ENCODE measurements at places on chromosomes 16 and 17.

DNA sequence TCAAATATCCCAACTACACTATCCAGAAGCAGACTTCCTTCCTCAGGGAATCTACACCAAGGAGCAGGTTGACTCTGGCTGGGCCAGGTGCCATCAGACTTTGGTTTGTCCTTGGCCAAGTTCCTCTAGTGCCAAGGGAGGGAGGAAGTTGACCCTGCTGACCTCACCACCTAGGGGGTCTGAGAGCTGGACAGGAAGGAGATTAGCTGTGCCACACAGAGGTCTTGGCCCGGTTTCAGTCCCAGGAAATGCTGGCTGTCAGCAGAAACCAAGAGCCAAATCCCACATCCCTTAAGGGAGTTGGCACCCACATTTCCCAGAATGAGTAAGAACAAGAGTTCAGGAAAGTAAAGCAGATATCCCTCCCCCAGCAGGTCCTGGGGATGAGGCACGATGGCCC lies 178.2 kb downstream of the SALL1 start:
- DNase-seq = no peak

DNA sequence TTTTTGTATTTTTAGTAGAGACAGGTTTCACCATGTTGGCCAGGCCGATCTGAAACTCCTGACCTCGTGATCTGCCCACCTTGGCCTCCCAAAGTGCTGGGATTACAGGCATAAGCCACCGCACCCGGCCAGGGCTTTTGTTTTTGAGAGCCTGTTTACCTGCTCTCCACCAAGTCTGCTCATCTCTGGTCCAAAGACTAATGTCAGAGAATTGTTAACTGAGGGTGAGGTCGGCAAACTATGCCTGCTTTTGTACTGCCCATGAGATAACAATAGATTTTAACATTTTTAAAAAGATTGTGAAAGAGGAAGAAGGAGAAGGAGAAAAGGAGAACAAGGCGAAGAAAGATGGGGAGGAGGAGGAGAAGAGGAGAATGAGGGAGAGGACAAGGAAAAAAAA lies 26.0 kb downstream of the TMEM238L start:
- DNase-seq = no peak

- no peak for DNase-seq
Measured at GRCh38 chr16:88303405-88303804, 79.4 kb upstream of the ZNF469 start.

DNA sequence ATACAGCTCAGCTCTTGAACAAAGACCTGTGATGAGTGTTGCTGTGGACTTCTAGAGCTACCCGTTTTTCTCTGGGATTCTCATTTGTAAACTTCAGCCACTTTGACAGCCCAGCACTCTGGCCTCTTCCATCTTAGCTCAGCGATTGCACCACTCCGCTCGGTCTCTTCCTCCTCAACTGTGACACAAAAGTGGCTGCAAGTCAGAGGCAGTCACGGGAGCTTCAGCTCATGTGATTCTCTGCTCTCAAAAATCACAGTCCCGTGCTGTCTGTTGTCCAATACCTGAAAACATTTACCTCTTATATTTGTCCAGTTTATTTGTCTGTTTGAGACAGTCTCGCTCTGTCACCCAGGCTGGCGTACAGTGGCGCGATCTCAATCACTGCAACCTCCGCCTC lies 75.7 kb upstream of the DNAH17 start:
- no peak for DNase-seq

DNA sequence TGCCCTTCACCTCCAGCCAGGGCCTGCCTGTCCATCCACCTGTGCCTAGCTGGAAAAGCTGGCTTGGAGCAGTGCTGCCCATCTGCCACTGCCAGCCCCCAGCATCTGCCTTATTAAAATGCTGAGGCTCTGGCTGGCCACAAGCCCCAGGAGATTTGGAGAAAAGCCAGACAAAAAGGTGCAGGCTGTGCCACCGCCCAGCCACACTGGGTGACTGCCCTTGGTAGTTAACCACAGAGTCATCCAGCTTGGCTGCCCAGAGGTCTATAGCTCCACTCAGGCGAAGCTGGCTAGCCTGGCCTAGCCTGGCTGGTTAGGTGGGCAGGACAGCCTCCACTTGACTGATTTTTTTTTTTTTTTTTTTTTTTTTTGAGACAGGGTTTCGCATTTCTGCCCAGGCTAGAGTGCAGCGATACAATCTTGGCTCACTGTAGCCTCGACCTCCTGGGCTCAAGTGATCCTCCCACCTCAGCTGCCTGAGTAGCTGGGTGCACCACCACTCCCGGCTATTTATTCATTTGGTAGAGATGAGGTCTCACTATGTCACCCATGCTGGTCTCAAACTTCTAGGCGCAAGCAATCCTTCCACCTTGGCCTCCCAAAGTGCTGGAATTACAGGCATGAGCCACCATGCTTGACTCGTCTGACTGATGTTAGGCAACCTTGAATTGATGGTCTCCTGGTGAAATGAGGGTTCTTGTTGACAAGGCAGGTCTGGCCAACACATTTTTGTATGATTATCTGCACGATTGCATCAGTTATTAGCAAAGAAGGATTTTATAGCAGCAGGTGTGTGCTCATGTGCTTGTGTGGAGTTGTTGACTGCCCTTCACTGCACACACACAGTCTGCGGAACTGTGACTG lies 103.8 kb downstream of the RAB11FIP4 start:
- no peak for DNase-seq

- no peak for DNase-seq
Measured at GRCh38 chr16:3086596-3087242, 12.4 kb downstream of the ZSCAN10 start.

GRCh38 chr16:27226476-27226875 lies 23.1 kb downstream of the KDM8 start:
- no peak for DNase-seq

- DNase-seq = no peak
Measured at GRCh38 chr16:69932228-69932627, 18.9 kb upstream of the CLEC18A start.

- DNase-seq = no peak
Measured at GRCh38 chr17:19304751-19305150, 57.8 kb downstream of the B9D1 start.

DNA sequence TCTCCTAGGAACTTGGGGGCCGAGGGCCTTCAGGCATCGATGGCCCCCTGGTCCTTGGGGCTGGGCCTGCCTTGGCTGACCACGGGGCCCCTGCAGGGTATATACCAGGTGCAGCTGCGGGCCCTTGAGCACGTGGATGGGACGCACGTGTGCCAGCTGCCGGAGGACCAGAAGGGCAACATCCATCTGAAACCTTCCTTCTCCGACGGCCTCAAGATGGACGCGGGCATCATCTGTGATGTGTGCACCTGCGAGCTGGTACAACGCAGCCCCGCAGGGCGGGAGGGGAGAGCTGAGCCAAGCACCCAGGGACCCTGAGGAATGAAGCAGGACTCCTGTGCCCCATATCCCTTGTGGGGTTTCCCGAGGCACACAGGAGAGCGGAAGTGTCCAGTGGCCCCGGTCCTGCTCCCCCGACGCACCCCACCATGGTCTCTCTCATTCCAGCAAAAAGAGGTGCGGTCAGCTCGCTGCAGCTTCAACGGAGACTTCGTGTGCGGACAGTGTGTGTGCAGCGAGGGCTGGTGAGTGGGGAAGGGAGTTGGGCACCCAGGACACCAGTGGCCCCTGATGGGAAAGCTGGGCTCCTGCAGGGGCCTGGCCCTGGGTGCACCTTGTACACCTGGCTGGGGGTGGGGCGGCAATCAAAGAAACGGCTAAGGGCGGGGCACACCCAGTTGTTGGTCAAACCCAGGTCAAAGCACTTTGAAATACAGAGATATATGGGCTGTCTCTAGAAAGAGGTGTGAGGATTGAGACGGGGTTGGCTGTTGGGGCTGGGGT lies 10.6 kb downstream of the ITGB4 start:
- DNase-seq = no peak

DNA sequence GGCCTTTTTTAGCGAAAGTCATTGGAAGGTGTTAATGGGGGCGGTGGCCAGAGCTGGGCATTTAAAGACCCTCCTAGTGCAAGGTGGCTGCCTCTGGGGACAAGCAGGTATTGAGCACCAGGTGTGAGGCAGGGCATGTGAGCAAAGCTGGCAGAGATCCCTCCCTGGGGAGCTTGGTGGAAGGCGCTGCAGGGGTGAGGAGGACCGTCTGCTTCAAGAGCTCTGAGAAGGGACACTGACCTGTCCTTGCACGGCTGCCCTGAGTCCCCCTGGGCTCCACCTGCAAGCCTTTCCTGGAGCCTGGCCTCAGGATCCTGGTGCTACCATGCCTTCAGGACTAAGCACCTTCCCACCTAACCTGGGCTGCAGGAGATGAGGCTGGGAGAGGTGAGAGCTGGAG lies 127.0 kb upstream of the CIBAR2 start:
- no peak for DNase-seq

GRCh38 chr16:2706611-2707311 lies 13.3 kb downstream of the PRSS27 start:
- no peak for DNase-seq

- peak; percentile 44 for DNase-seq
Measured at GRCh38 chr17:57284984-57285646, 28.8 kb downstream of the MSI2 start.

- DNase-seq = no peak
Measured at GRCh38 chr17:79801156-79802038, 4.5 kb upstream of the CBX8 start.

GRCh38 chr17:61462719-61463315 lies 10.6 kb downstream of the TBX4 start:
- no peak for DNase-seq

- DNase-seq = no peak
Measured at GRCh38 chr17:67490471-67490870, 113.4 kb downstream of the PITPNC1 start.

- DNase-seq = peak; percentile 95
Measured at GRCh38 chr17:2711608-2712299, at the start of gene CLUH. CLUH (minus strand) TSS chr17:2711764; CDS start chr17:2711661, 103 bp downstream.

DNA sequence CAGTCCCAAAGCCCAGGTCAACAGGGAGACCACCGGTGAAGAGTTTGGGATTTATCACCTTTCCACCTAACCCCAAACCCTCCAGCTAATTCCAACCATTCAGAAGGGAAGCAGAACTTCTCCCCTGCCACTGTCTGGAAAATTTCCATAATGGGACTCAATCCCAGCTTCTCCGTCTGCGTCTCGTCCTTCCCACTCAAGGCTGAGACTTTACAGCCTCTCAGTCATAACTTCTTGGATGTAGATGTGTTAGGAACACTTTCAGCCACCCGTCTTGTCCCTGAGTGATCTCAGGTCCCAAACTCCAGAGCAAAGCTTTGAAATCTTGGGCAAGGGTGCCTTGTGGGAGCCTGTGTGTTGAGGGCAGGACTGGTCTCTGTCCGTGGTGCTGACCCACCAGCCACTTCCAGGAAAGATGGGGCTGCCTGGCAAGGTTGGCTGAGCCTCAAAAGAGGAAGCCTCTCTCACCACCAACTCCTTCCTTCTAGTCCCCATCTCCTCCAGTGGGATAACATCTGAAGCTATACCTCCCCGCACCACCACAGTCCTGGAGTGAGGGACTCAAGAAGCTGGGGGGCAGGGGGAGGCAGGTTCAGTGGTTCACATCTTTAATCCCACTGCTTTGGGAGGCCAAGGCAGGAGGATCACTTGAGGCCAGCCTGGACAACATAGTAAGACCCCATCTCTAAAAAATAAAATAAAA lies 9.3 kb downstream of the GAS2L2 start:
- no peak for DNase-seq

DNA sequence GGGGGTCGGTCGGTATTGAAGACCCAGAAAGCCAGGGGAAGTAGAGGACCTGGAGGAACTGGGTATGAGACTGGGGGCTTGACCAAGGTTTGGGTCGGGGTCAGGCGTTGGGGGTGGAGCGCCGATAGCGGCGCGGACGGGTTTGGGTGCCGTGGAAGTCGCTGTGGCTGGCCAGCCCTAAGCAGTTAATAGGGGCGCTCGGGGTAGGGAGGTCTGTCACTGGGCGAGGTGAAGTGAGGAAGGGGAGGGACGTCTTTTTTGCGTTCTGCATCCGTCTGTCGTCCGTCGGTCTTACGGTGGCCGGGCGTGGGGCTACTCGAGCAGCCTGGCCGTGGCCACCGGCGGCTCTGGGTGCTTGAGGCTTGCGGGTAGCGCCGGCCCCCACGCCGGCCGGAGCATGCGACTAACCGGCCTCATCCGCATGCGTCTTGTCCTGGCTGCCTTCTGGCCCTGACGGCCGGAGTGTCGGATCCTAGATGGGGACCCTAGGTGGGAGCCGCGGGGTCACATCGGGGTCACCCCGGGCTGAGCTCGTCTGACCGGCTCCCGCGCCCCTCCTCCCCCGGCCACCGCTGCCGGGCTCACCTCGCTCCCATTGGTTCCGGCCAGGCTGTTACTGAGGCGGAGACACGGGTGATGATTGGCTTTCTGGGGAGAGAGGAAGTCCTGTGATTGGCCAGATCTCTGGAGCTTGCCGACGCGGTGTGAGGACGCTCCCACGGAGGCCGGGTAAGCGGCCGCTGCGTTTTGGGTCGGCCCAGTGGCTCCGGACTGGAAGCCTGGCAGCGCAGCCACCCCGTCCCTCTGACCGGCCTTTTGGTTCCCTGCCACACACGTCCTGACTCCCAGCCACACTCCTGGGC lies 10.3 kb upstream of the TMEM88 start:
- DNase-seq = peak; percentile 84

DNA sequence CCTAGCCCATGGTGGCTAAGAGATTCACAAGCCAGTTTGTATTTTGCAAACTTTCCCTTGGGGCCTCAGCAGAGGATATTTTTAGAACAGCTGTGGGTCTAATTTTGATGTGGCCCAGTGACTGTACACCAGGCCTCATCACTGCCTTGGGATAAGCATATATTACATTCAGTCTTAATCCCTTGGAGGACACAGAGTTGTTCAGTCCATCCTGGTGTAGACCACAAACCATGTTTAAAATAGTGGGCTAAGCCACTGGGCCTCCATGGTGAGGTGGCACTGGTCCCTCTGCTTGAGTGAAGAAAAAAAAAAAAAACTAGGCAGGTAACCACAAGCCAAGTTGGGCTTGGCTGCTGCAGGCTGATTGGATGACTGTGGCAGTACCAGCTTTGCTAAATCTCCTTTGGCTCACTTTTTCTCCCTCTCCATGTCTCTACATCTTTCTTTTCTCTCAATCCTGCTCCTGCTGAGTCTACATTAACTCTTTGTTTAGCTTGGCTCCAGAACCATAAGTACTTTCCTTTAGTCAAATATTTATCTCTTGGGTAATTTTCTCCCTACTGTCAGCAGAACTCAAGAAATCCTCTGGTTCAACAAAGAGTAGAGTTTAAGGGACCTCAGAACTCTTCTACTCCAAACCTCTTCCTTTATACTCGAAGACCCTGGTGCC lies 120.0 kb upstream of the TBX2 start:
- no peak for DNase-seq

- DNase-seq = no peak
Measured at GRCh38 chr17:82281502-82282238, 8.2 kb upstream of the CSNK1D start.

DNA sequence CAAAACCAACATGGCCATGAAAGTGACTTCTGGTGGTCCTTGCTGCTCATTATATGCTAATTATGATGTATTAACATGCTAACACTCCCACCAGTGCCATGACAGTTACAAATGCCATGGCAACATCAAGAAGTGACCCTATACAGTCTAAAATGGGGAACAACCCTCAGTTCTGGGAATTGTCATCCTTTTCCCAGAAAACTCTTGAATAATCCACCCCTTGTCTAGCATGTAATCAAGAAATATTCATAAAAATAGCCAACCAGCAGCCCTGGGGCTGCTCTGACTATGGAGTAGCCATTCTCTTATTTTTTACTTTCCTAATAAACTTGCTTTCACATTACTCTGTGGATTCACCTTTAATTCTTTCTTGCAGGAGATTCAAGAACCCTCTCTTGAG lies 35.9 kb downstream of the DNAJA2 start:
- DNase-seq = no peak

Data from memory B cell (primary cell).